ENCODE measurements at places on chromosomes 16 and 17.
A peak's percentile ranks its signal among the peaks of the same experiment; 100 is the strongest.

DNA sequence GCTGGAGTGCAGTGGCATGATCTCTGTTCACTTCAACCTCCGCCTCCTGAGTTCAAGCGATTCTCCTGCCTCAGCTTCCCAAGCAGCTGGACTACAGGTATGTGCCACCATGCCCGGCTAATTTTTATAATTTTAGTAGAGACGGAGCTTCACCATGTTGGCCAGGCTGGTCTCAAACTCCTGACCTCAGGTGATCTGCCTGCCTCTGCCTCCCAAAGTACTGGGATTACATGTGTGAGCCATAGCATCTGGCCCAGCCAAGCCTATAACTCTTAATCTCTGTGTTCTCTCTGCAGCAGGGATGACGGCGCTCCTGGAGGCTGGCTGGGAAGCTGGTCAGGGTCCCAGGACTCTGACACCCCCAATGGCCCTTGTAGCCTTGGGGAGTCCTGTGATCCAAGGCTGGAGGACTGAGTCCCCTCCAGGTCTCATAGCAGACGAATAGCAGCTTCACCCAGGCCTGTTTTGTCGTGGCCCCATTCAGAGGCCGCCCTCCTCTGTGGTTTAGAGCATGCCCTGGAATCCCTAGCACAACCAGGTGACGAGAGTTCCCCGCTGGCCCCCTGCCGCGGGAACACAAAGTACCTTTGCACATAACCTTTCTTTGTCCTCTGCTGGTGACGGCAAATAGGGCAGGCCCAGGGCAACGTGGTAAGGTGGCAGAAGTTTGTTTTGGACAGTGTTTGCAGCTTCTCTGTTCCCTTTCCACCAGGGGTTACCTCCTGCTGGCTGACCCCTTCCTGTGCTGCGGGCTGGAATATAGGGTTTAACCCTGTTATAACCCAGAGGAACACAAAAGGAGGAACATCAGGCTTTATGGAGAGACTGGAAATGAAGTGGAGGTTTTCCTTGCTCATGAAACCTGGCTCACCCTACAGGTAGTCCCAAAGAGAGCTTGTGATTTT is 43.0 kb upstream of the TOB1 start:
- peak; percentile 27 for DNase-seq

GRCh38 chr17:73261952-73262675 is 434 bp upstream of the CPSF4L start:
- DNase-seq, result no peak

- DNase-seq, result no peak
Measured at GRCh38 chr17:80124351-80124981, 22.5 kb downstream of the EIF4A3 start.

- no peak for DNase-seq
Measured at GRCh38 chr17:17186051-17186450, 20.1 kb downstream of the PLD6 start.

DNA sequence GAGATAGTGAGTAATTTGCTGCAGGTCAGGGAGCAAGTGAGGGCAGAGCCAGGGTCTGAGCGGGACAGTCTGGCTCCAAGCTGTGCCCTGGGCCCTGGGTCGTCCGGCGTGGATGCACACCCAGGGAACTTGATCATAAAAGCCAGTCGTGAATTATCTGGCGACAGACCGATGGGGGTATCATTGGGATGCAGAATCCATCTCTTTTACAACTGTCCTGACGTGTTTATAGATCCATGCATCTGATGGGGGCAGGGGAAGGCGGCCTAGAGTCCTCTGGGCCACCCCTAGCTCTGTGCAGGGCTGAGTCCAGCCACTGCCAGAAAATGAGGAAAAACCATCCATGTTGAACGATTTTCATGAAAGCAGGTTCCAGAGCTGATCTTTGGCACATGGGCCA is 332.8 kb downstream of the C16orf95 start:
- DNase-seq, result no peak

Data from T follicular helper cell (primary cell).